ENCODE measurements at places on chromosomes 11 and 22. TPM values are rescaled to one million over a fixed set of nuclear protein-coding genes. Genes with fewer than 3 reads are reported as not detected.

Gene MFRP
- total RNA-seq = 0.09 TPM

Gene NLRP14
- total RNA-seq = not detected

Gene OVOL1
- total RNA-seq = not detected

Gene RTN4R
- 1.2 TPM for total RNA-seq

Gene FOLR1
- not detected for total RNA-seq

Gene CD3E
- not detected for total RNA-seq

Gene IFITM10
- total RNA-seq = 0.51 TPM

Gene GAS2L1
- 15.7 TPM for total RNA-seq

Gene EFCAB6
- total RNA-seq = 1.5 TPM

Gene TMEM25
- 10.3 TPM for total RNA-seq

Gene PGA5
- not detected for total RNA-seq

Gene SLC35F2
- 4.4 TPM for total RNA-seq

Gene FAM180B
- total RNA-seq = 1.3 TPM

Gene SREBF2
- 76.8 TPM for total RNA-seq

Gene MS4A7
- total RNA-seq = not detected

Gene SESN3
- total RNA-seq = 31.7 TPM

Gene SCGB1C1
- total RNA-seq = not detected

Gene GSTT2B
- 16.9 TPM for total RNA-seq

Gene CBX7
- 5.3 TPM for total RNA-seq

Gene RHOD
- total RNA-seq = 28.9 TPM
